Activated naive CD8-positive, alpha-beta T cell treated with anti-CD3 and anti-CD28 coated beads for 36 hours (primary cell): ENCODE measurements at places on chromosomes 11 and 22.

- peak; percentile 95 for DNase-seq
Measured at GRCh38 chr22:43088984-43089717, at the start of gene TTLL1. TSS of gene TTLL1 (minus strand) at chr22:43089391. CDS start at chr22:43075586, 13,805 bp downstream.

DNA sequence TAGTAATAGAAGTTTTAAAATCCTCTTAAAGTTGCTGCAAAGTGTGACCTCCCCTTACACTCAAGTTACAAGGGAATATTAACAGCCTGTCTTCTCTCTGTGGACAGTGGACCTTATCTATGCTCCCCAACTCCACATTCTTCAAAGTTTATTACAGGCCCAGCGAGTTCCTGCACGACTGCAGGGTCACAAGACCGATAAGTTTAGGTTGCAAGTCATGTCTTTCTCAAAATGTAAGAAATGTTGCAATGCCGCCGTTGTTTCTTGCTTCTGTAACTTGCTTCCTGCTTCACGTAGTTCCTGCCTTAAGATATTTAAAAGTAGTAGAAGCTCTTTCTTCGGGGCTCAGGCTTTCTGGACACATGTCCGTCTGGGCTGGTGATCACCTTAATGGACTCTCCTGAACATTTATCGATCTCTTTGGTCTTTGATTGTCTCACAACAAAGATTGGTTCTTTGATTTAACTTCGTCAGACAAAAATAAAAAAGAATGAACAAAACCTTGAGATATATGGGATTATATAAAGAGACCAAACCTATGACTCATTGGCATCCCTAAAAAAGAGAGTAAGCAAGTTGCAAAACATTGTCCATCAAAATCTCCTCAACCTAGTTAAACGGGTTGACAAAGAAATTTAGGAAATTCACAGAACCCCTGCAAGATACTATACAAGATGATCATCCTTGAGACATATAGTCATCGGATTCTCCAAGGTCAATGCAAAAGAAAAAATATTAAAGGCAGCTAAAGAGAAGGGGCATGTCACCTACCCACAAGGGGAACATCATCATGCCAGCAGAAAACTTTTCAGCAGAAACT, 45.4 kb upstream of the GLYAT start:
- DNase-seq: no peak

DNA sequence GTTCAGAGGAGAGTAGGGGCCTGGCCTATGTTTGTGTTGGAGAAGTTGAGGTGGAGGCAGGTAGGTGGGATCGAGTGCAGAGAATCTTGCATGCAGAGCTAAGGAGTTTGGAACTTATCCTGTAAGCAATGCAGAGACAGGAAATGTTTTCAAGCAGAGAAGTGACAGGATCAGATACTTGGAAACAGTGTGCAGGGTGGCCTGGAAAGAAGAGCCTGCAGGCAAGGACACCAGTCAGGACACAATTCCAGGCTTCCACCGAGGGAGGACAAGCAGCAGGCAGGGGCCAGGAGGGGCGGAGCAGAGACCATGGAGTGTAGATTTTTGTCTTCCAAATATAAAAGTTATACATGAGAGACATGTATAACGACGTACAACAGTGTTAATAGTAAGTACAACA, 26.9 kb upstream of the CECR2 start:
- no peak for DNase-seq

- DNase-seq: no peak
Measured at GRCh38 chr11:133576351-133576750, 44.0 kb upstream of the OPCML start.

DNA sequence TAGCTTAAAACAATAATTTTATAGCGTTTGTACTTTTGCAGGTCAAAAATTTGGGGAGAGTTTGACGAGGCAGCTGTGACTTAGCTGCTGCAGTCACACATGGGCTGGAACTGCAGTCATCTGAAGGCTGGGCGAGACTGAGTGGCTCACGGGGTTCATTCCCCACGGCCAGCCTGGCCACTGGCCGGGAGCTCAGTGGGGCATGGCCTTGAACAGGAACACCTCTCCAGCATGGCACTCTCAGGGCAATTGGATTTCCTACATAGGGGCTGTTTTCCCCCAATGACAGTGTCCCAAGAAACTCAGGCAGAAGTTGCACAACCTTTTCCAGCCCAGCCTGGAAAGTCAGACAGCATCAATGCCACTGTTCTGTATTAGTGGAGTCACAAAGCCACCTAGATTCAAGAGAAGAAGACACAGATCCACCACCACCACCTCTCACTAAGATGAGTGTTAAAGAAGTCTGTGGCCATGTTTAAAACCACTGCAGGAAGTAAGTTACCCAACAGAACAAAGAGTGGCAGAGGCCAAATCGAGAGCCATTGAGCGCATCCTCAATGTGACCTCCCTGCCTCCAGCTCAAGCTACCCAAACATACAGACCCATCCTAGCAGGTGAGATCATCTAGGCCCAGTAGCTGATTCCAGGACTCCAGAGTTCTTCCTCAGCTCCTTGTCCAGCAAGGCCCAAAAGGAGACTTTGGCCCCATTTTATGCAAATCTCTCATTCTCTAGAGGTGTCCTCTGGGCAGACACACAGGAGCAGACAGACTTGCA, 618.7 kb upstream of the CADM1 start:
- no peak for DNase-seq

DNA sequence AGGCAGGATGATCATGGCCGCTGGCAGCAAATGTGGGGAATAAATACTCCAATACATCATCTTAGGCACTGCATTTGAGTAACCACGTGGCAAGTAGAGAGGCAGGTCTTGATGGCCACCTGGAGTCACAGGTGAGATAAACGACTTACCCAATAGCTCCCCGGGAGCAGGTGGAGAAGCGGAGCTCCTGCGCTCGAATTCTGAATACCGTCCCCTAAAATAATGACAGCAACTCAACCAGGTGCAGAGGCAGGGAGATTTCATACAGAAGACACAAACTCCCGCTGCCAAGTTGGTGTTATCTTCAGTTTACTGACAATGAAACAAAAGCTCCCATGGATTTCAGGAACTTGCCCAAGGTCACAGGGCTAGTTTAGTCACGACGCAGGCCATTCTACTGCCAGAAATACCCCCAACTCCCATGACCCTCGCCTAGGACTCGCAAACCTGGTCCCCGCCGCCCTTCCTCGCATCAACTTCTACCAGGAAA, 437 bp downstream of the SLC43A3 start:
- DNase-seq: no peak

GRCh38 chr22:27715106-27715505, 86.5 kb downstream of the MN1 start:
- DNase-seq: no peak

DNA sequence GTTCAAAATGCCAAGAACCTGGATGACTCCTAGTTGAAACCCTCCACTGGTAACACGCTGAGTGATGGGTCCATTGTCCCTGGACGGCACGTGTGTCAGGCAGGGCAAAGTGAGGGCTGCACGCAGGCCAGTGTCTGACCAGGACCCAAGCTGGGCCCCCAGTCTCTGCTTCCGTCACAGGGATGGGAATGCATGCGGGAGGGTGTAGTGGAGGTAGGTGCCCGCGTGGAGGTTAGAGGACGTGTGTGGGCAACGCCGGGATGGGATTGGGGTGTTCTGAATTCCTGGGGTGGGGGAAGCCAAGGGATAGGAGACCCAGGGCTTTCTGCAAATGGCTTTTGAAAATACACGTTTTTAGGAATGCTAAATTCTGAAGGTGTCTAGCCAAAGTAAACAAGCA, 943.3 kb downstream of the BRD1 start:
- DNase-seq: no peak

GRCh38 chr11:62592146-62592815, 958 bp upstream of the TUT1 start:
- no peak for DNase-seq

DNA sequence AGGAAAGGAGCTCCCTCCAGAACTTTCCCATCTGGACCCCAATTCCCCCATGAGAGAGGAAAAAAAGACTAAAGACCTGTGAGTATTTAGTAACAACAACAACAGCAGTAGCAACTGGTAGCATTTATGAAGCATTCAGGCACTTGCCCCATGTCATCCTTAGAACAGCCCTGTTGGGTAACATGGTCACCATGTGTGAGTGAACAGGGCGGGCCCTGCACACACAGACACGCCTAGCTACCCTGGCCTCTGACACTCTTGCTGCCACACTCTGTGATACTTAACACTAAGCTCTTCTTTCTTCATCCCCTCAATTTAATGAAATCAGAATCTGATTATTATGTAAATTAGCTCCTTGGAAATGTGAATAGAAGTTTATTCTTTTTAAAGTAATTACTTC, 26.1 kb upstream of the SLC25A18 start:
- no peak for DNase-seq

DNA sequence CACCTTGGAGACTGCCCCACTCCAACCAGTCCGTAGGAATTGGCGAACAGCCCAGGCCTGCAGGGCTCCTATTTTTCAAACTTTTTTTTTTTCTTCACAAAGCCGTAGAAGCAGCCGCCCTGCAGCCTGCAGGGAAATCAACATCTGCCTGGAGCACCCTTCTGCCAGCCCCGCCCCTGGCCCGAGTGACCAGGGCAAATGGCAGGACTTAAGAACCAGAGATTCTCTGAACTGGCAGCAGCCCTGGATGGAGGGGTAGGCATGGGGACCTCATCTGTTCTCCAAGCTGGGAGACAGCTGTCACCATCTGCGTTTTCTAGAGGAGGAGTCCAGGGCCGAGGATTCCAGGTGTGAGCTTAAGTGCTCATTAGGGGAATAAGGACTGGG, 5.6 kb downstream of the SCN2B start:
- no peak for DNase-seq

GRCh38 chr11:69466039-69466438, 15.4 kb upstream of the LINC01488 start:
- no peak for DNase-seq

DNA sequence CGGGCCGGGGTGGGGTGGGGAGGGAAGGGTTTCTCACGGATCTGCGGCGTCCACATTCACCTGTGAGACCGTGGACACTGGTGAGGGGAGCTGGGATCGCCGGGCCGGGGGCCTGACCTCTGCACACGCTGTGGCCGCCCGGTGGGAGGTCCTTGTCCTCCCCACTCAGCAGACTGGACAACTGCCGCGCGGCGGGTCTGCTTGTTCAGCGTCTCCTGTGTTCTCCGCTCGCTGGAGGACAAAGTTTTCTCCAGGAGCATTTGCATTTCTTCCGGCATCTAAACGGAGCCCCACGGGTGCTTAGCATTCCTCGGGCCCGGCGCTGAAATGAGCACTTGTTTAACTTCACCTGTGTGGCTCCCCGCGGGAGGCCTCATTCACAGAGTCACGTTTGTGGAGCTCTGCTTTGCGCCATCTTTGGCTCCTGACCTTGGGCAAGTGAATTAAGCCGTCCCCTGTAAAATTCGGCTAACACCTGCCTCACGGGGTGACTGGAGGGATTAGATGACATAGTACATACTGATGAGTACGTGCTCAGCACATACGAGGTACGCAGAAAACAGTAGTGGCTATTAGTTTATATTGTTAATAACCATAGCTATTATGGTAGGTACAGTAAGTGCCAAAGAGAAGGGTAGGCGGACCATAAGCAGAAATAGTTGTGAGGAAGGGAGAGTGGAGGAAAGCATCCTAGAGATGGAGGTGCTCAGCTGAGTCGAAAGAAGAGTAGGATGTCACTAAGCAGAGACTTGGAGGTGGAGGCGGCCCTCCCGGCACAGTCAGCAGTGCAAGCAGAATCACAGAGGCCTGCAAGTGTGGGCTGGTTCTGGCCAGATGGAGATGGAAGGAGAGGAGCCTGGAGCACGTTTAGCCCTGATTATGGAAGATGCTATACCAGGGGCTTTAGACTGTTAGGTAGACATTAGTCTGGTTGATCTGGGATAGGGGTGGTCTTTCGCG, 885 bp downstream of the TRMU start:
- DNase-seq: peak; percentile 14
